Stimulated activated CD8-positive, alpha-beta memory T cell treated with anti-CD3 and anti-CD28 coated beads, Interleukin-15, amount 100 ng/mL, for 4 hours (primary cell): ENCODE measurements at places on chromosomes 4 and X.

- no peak for DNase-seq
Measured at GRCh38 chrX:117840645-117841044, 276.0 kb downstream of the KLHL13 start.

- DNase-seq: no peak
Measured at GRCh38 chr4:122167369-122167768, 15.2 kb downstream of the BLTP1 start.

DNA sequence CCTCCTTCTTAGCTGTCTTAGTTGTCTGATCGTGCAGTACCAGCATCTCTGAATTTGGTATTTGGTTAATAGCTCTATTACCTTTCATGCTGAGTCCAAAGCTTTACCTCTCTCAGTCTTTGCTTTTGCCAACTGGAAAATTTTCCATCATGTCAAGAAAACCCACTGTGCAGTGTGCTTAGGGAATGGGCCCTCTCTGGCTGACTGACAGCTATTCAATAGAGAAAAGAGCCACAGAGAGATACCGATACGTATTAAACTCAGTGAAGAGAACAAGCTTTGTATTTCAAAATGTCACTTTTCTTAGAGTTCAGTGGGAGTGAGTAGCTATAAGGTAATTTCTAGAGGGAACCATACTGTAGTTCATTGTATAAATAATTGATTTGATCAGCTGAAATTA lies 1507.1 kb downstream of the C4orf33 start:
- DNase-seq: no peak

DNA sequence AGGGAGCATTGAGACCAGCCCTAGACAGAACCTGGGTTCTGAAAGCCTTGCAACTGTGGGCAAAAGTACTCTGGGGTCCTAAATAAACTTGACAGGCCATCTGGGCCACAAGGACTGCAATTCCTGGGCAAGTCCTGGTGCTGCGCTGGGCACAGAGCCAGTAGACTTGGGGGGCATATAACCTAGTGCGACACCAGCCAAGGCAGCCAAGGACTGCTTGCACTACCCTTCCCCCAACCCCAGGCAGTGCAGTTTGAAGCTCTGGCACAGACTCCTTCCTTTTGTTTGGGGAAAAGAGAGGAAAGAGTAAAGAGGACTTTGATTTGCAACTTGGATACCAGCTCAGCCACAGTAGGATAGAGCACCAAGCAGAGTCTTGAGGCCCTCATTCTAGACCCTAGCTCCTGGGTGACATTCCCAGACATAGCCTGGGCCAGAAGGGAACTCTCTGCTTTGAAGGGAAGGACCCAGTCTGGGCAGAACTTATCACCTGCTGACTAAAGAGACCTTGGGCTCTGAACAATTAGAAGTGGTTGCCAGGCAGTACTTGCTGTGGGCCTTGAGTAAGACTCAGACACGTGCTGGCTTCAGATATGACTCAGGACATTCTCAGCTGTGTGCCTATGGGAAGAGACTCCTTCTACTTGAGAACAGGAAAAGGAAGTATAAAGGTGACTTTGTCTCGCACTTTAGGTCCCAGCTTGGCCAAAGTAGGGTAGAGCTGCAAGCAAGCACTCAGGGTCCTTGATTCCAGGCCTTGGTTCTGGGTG lies 522.8 kb downstream of the GLUD2 start:
- DNase-seq: no peak

DNA sequence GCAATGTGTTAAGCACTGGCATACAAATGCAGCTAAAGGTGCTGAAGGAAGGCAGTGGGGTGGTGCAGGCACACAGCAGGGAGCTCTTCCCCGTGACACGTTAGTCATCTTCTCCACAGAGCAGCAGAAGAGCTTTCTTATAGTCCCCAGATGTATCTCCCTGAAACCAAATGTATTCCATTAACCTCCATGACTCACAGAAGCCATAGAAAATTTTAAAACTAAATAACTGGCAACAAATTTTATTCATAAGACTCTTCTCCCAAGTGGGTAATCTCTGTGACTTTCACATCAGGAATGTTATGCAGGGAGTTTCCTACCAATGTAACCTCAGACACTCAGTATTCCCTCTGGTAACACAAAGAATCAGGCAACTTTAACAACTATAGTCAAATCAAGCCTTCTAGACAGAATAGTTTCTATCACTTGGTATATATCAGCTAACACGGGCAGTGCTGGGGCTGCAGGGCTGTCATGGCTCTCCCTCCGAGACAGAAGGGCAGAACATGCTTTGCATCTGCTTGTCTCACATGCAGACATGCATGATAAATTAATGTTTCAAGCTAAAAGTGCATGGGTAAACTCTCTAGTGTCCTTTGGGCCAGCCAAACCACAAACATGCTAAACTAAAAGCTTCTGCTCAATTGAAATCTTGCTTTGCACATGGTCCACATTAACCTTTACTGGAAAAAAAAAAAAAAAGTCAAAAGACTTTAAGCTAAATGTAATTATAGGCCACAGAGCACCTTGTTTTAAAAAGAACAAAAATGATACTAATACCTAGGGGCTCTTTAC lies 28.2 kb downstream of the ANXA5 start:
- DNase-seq: no peak

DNA sequence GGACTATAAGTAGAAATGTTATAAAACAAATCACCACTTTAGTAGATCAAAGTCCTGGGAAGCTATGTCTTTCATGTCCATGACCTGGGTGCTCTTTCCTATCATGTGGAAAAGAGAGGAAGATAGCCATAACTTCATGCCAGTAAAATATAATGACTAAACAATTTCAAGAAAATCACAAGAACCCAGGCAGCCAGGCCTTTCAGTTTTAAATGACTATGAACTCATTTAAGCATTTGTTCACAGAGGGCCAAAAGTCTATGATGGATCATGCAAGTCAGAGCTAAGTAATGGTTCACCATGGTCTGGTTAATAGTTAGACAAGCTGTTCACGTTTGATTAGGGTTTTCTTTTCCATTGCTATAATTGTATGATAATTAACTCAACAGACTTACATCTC lies 155.8 kb downstream of the PPARGC1A start:
- no peak for DNase-seq

- no peak for DNase-seq
Measured at GRCh38 chrX:344371-344901, 25.8 kb upstream of the GTPBP6 start.

- DNase-seq: no peak
Measured at GRCh38 chr4:11415409-11416070, 13.2 kb downstream of the HS3ST1 start.

DNA sequence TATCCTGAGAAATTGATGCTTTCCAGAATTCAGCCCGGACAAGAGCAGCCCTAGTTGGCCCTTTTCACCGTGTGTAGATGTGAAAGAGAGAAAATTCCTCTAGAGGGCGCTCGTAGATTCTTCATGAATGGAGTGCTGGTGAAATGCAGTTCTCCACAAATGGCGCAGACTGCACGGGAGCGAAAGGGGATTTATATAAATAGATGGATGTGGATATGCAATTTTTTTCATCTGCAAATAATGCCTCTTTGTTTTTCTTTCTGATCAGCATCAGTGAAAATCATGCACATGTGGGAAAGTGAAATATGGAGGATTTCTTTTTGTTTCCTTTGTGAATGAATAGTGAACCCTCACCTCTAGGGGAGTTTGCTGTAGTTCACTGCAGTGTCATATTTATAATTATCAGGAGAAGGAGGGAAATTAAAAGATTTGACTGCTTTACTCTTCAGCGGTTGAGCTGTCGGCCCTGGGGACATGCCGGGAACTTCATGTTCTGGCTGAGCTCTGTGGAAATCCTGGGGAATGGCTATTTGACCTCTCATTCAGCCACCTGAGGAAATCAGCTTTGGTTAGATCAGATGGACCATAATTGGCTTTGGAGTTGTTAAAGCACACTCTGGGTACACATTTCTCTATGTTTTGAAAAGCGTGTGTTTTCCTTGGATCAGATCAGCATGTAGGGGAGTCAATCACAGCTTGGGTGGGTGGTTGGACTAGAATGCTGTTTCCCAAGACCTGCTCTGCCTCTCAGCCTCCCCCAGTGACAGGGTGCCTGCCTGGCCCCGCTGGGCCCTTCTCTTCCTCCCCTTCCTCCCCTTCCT lies 115.0 kb upstream of the SHISA3 start:
- no peak for DNase-seq

- DNase-seq: no peak
Measured at GRCh38 chrX:29858714-29859113, 356.6 kb upstream of the MAGEB2 start.

GRCh38 chrX:103211012-103211715 lies 3.7 kb upstream of the BEX4 start:
- peak; percentile 12 for DNase-seq

- no peak for DNase-seq
Measured at GRCh38 chrX:19904778-19905367, 17.5 kb upstream of the SH3KBP1 start.

- DNase-seq: no peak
Measured at GRCh38 chr4:2599304-2599654, 62.8 kb downstream of the FAM193A start.

- DNase-seq: no peak
Measured at GRCh38 chrX:99703473-99703872, 706.6 kb downstream of the PCDH19 start.

DNA sequence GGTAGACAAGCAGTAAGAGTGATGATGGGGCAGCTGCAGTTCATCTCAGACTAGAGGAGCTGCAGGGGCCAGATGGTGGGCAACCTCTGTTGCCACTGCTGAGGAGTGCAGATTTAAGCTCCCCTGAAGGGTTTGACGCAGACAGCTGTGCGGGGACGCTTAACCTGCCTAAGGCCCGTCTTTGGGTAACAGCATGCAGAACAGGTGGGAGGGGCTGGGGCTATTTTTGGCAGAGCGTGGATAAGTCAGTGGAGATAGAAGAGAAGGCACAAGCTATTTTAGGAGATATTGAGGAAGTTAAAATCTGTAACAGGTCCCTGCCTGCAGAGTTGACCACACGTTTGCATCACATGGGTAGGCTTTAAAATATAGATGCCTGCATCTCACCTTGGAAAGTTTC lies 10.5 kb downstream of the CD99 start:
- no peak for DNase-seq

- DNase-seq: no peak
Measured at GRCh38 chrX:153765138-153766079, 1.4 kb downstream of the PLXNB3 start.

DNA sequence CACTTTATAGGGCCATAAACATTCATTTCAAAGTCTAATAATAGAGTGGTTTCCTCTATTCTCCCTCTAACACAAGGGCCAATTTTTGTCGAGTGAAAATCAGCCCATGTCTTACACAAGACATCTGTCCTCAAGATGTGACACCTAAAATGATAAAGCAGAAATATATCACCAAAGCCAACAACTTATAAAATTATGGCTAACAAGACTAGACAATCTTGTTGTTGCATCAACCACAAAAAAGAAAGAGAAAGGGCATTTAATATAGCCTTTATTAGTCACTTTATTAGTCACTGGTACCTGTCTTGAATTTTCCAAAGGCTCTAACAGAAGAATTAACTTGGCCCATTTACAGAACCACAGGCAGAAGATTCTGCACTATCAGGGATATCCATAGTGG lies 161.6 kb downstream of the SMIM20 start:
- no peak for DNase-seq

GRCh38 chr4:119010909-119011606 lies 122.4 kb downstream of the SYNPO2 start:
- no peak for DNase-seq

GRCh38 chr4:151489462-151490203 lies 80.7 kb downstream of the FHIP1A start:
- DNase-seq: no peak

GRCh38 chrX:129637217-129638109 lies 17.3 kb downstream of the APLN start:
- DNase-seq: peak; percentile 30

- DNase-seq: no peak
Measured at GRCh38 chrX:133630362-133630761, 215.1 kb upstream of the GPC4 start.

DNA sequence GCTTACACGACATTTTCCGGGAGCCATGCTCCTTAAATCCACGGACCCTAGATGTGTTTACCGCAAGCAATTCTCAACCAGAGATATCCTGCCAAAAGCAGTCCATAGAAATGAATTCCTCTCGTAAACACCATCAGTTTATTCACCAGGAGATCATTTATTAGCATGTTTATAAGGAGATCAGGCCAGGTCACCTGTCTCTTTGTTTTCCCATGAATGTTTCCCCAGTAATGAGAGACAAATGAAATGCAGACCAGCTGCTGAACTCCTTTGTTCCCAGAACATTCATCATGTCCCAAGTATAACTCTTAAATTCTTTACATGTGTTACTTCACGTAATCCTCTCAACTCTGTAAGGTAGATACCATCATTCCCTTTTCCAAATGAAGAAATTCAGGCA lies 137.1 kb downstream of the DDX53 start:
- no peak for DNase-seq

DNA sequence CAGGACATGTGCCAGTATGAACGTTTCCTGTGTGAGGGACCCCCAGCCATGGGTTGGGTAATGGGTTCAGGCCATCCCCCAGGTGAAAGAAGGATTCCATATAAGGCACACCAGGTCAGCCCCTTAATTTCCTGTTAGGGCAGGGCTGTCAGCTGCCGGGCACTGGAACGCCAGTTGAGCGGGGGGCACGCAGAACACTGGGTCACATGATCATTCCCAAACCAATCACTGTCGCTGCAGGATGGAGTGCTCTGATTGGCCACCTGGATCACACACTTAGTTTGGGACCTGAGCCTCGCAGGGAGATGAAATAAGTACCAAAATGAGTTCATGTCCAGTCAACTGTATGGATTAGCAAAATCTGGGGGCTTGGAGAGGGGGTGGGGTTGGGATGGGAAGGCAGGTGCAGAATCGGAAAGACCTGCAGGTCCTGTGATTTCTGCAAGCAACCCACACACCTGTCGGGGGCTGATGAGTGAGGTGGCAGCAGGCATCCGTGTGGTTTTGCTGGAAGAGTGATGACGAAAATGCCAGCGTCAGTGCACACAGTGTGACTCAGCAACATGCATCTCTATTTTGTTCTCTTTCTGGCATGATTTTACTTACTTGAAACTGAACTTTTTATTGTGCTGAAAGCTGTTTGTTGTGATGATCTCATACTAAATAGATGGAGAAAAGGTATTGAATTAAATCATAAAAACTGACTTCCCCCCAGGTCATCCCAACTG lies 32.2 kb downstream of the RNF212 start:
- no peak for DNase-seq

- DNase-seq: no peak
Measured at GRCh38 chr4:169258141-169258540, 12.6 kb downstream of the SH3RF1 start.

DNA sequence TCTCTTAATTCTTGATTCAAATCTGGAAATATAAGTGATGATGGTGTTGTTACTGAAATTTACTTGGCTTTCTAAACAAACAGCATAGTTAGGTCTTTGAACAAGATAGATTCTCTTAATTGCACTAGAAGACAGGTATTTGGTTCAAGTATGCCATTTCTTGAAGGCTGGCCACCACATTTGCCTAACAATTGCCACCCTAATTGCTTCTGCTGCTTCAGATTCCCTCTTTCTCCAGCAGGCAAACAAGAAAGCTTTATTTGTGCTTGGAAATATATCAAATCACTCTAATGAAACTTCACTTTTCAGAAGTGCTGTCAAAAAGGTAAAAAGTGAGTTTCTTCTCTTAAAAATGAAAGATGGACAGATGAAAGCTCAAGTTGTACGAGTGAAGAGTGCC lies 418.6 kb downstream of the INPP4B start:
- DNase-seq: no peak

GRCh38 chrX:82458207-82458754 lies 1049.8 kb upstream of the POU3F4 start:
- DNase-seq: no peak
